ENCODE measurements at places on chromosomes 6 and 20.
A peak's percentile ranks its signal among the peaks of the same experiment; 100 is the strongest.

GRCh38 chr20:50874758-50875665 is 56.2 kb downstream of the ADNP start:
- no peak for DNase-seq

DNA sequence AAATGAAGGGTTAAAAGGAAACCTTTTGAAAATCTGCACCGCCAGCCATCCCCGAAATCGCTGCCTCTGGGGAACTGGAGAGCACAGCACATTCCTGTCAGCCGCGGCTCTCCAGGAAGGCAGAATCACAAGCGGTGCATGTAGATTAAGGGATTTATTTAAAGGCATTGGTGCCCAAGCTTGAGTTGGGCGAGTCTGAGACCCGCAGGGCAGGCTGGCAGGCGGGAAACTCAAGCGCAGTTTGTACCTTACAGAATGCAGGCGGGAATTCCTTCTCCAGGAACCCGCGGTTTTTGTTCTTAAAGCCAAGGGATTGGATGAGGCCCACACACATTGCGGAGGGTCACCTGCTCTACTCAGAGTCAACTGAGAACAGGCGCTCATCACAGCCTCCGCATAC is 10.8 kb downstream of the GPR31 start:
- no peak for DNase-seq

GRCh38 chr20:58753267-58753921 is 60.8 kb downstream of the NPEPL1 start:
- no peak for DNase-seq

DNA sequence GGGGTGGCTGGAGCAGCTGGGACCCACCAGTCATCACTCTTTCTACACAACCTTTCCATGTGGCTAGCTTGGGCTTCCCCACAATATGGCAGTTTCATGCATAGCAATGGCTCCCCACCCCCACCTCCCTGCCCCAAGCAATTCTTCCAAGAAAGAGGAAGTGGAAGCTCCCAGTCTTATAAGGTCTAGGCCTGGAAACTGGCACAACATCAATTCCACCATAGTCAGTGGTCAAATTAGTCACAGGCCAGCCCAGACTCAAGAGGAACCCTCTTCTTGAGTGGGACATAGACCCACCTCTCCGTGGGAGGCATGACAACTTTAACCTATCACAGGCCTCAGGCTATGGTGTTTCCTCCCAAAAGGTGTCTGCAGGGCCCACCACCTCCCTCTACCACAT is 17.7 kb downstream of the TGM6 start:
- DNase-seq, result no peak

DNA sequence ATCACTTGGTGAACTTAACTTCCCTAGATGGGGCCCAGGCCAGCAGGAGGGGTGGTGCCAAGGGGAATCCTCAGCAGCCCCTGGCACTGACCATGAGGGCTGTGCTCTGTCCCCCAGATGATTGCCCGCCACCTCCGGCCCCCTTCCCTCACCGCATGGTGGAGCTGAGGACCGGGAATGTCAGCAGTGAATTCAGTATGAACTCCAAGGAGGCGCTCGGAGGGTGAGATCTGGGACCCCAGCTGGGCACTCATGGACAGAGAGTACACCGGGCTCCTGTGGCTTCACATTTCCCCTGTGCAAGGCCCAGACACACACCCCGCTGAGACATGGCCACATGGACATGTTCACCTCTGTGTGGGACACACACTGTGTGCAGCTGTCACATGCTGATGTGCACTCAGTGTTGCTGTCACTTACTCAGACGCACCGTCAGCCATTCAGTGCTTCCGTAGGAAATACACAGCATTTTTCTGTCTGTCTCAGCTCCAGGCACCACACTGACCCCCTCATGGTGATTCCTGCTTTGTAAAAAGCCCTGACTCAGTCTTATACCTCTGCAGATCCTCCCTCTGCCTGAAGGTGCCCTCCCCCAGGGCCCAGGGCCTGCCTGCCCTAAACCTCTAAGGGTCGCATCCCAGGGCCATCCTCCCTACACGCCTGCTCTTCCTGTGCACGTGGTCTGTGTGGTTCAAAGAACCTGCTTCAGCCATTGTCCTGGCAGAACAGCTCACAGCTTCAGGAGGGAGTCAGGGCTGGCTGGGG is 4.4 kb downstream of the MYLK2 start:
- DNase-seq, result peak; percentile 5

DNA sequence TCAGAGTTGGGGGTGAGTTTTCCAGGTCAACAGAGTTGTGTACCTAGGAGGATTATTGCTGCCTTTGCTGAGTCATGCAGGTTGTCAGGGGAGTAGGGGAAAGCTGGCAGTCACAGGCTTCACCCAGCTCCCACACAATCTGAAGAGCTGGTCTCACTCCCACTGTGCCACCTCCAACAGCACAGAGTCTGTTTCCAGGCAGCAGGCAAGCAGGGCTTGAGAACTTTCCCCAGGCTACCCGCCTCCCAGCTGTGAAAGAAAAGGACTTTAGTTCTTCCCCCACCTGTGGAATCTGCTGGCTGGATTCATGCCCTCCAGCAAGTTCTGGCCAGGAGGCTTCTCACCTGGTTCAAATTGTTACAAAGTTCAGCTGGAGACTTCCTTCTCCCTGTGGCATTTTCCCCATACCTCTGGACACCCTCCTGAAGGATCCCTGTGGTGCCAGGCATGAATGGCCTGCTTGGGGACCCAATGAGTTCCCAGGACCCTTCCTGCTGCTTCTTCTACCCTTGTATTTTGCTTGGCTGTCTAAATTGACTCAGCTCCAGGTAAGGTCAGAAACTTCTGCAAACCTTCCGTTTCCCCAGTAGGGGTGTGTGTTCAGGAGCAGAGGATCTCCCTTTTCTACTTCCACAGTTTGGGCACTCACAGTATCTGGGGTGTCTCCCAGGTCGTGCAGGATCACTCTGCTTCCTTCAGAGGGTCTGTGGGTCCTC is 378.1 kb upstream of the MAN1A1 start:
- DNase-seq, result no peak

DNA sequence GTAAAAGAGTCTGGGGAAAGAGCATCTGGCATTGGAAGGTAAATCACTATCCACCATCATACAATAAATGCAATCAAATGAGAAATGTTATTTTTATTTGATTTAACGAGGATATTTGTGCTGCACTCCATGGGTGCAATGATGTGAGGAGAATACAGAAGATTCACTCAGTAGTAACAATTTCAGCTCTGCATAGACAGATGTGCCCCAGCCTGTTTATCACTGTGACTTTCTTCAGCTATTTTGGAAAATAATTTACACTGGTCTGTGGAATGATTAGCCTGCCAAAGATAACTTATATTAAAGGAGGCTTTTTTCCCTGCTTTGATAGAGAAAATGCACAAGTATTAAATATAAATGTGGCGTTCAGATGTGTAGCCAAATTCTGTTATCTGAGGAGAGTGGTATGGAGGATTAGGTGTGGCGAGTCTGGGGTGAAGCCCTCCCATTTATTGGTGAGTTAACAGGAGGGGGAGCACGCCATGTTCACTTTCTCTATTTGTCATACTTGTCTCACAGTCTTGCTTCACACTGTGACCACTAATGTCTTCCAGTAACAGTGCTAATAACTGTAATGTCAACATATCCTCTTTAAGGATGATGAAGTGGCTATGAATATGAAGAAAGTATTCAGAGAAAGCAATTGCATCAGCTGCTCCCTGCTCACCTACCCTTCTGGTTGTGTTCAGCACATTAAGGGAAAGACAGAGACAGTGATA is 645.6 kb downstream of the MMUT start:
- no peak for DNase-seq

- DNase-seq, result peak; percentile 72
Measured at GRCh38 chr20:49534255-49534712, 33.7 kb downstream of the PTGIS start.

DNA sequence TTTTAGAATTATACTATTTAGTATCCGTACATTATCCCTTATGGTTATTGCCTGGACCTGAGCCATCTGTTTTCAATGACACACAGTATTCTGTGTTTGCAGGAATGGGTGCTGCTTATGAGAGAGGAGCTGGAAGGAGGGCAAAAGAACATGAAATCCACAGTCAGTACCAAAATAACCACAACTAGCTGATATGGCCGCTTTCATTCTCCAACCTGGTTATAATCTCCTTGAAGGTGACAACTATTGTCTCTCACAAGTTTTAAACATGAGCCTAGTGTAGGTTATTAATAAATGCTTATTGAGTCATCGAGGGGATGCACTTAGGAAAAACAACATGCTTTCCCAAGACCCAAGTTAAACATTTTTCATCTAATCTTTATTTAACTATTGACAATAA is 356.6 kb downstream of the BMP2 start:
- DNase-seq, result no peak

- no peak for DNase-seq
Measured at GRCh38 chr20:17835240-17835933, 133.2 kb downstream of the SNX5 start.

DNA sequence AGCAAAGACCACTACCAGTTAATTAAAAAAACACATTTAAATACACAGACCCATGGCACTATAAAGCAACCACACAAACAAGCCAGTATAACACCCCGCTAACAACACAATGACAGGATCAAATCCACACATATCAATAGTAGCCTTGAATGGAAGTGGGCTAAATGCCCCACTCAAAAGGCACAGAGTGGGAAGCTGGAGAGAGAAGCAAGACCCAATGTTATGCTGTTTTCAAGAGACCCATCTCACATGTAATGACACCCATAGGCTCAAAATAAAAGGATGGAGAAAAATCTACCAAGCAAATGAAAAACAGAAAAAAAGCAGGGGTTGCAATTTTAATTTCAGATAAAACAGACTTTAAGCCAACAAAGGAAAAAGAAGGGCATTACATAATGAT is 125.4 kb upstream of the PTCHD4 start:
- DNase-seq, result no peak

DNA sequence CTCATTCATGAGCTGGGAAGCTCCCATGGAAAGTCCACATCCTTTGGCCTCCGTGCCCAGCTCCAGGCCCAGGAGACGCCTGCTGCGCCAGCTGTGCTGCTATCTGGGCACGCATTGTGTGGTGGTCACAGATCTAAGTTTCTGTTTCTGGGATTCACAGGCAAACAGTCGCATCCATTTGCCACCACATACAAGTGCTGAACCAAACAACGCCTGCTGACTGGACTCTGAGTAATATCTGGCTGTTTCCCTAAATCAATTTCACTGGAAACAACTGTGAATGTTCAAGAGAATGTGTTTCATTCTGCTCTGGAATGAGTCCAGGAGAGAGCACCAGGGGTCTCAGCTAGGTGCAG is 45.5 kb downstream of the IRF4 start:
- DNase-seq, result no peak

DNA sequence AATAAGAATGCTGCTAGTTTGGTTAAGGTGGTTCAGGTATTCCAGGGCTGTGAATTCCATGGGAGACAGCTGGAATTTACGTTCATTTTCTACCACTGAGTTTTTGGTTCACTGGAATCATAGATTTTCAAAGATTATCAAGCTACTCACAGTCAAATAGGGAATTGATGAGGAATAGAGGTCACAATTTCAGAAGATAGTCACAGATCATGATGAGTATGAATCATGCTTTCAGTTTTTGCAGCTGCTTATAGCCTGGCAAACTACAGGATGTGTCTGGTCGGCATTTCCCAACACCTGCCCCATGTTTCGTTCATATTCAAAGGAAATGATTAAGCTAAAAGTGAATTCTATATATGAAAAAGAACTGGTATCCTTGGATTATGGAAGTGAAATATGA is 58.7 kb downstream of the BCKDHB start:
- peak; percentile 25 for DNase-seq

- peak; percentile 80 for DNase-seq
Measured at GRCh38 chr6:44012078-44012493, 115.2 kb downstream of the MRPL14 start.

- peak; percentile 96 for DNase-seq
Measured at GRCh38 chr20:5674176-5674660, 76.0 kb upstream of the SHLD1 start.

DNA sequence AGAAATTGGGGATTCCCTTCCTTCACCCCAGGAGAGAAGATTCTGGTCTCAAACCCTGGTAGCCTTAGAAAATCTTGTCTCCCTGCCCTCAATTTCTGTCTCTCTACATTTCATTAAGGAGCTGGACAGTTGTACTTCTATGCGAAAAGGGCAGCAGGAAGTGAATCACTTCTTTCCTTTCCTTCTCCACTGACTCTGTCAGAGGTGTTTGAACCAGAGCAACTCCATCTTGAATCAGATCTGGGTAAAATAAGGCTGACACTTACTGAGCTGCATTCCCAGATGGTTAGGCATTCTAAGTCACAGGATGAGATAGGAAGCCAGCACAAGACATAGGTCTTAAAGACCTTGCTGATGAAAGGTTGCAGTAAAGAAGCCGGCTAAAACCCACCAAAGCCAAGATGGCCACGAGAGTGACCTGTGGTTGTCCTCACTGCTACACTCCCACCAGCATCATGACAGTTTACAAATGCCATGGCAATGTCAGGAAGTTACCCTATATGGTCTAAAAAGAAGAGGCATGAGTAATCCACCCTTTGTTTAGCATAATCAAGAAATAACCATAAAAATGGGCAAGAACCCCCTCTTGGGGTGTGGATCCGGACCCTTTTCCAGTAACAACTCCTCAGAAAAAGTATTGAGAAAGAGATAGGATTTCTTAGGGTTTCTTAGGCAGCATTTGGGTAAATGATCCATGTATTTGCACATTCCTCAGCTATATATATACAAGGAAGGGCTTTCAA is 95.8 kb upstream of the PLCB4 start:
- DNase-seq, result no peak

DNA sequence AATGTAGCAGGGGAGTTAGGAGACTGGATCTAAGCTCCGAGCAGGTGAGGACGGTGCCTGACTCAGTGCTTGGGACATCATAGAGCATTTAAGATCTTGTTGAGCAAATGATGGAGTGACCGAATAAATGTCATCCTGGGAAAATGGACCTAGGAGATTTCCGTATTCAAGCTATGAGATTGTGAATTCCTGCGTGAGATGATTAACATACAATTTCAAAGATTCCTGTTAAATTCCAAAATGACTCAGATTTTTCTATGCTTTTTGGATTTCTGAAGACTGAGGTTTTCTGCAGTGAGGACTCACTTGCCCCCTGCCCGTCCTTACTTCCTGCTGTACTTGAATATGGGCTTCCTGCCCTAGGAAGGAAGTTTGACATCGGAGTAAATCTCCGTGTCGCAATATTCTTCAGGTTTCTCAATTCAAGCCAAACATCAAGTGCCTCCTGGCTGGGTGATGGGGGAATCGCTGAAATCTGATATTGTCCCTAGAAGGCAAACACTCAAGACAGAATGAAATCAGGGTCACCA is 5.2 kb downstream of the SYTL3 start:
- DNase-seq, result peak; percentile 18

DNA sequence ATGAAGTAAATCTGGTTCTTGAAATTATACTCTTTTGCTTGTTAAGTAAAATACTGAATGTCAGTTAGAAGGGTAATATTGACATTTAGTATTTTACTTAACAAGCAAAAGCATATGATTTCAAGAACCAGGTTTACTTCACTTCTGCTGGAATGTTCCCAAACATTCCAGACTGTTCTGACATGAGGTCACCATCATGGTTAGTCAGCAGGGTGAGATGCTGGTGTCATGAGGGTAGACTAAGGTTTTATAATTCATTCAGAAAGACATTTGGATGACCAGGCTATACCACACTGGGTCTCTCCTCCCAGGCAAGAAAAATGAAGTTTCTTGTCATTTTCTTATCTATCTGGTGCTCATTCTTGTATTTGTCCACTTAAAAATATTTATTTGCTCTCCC is 414.4 kb upstream of the MMS22L start:
- no peak for DNase-seq

GRCh38 chr6:94213226-94213625 is 793.9 kb upstream of the EPHA7 start:
- no peak for DNase-seq

GRCh38 chr6:137900815-137901214 is 33.8 kb downstream of the TNFAIP3 start:
- no peak for DNase-seq

GRCh38 chr20:33812152-33812849 is 1.2 kb downstream of the CHMP4B start:
- peak; percentile 48 for DNase-seq
